ENCODE measurements at places on chromosomes 12 and 14.
A peak's percentile ranks its signal among the peaks of the same experiment; 100 is the strongest.

DNA sequence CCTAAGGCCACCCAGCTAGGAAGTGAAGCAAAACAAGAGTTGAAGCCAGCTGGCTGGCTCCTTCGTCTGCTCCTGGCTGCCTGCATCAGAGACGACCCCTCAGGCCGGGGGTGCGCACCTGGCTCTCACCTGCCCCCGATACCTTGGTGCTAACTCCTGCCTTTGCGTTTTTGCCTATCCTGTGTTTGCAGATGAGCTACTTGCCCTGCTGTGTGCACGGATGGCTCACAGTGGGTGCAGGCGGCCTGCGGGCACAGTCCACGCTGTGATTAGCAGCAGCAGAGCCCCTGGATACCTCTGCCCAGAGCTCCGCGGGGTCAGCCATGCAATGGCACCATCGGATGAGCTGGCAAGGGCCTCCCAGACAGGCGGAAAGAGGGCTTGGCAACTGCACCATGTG is 31.2 kb upstream of the FZD10 start:
- DNase-seq = no peak

DNA sequence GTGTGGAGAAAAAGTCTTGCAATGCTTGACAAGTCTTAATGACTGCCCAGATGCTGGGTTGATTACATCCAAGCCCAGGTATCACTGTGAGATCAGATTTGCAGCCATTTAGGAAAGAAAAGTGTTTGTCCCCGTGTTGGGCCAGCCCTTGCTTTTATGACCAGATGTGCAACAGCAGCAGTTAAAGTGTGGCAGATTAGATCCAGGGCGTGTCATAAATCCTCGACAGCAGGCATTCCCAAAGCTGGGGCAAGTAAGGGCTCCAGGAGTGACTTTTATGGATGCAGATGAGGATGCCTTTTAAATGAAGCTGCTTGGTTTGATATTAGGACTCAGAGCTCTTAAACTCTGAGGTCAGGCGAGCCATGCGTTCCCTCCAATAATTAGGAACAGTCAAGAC is 1.7 kb downstream of the SMOC1 start:
- no peak for DNase-seq

DNA sequence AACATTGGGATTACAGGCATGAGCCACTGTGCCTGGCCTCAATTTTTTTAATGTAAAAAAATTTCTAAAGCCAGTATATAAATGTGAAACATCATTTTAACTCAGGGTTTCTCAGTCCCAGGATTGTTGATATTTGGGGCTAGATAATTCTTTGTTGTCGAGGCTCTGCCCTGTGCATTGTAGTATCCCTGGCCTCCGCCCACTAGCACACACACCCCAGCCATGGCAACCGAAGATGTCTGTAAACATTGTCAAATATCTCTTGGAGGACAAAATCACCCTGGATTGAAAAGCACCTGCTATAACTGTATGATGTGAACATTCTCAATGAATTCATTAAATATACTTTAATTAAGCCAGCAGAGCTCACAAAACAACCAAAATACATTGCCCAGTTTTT is 8.4 kb upstream of the CIT start:
- no peak for DNase-seq

DNA sequence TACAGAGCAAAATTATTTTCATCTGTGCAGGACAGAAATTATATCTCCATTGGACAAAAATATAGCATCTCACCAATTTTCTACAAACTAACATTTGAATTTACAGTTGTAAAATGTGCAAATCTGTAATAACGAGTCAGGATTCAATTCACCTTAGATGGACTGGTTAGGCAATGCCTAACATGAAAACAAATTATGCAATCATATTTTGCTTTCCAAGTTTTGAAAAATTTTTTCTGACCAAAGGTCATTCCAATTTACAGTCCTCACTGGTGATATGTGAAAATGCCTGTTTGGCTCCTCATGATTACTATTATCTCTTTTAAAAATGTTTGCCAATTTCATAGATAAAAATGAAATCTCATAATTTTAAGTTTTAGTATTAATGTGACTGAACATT is 6.5 kb upstream of the CPM start:
- DNase-seq = no peak

GRCh38 chr12:128966203-128966810 is 113.0 kb downstream of the GLT1D1 start:
- DNase-seq = no peak

- DNase-seq = peak; percentile 32
Measured at GRCh38 chr12:110165540-110166159, 41.5 kb downstream of the IFT81 start.

GRCh38 chr12:66352197-66352596 is 49.9 kb downstream of the HELB start:
- DNase-seq = no peak

DNA sequence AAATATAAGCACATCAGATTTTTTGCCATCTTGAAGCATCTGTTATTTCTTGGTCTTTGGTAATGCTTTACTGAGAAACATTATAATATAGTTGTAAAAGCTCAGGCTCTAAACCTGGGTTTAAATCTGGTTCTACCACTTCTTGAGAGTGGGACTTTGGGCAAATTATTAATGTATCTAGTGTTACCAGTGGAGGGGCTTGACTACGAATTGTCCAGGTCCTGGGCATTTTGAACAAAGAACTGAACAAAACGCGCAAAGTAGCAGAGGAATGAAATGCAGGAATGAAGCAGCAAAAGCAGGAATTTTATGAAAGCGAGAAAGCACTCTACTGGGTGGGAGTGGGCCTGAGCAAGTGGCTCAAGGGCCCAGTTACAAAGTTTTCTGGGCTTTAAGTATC is 50.8 kb downstream of the CAND1 start:
- DNase-seq = no peak

GRCh38 chr14:56122301-56122700 is 4.1 kb downstream of the PELI2 start:
- no peak for DNase-seq

DNA sequence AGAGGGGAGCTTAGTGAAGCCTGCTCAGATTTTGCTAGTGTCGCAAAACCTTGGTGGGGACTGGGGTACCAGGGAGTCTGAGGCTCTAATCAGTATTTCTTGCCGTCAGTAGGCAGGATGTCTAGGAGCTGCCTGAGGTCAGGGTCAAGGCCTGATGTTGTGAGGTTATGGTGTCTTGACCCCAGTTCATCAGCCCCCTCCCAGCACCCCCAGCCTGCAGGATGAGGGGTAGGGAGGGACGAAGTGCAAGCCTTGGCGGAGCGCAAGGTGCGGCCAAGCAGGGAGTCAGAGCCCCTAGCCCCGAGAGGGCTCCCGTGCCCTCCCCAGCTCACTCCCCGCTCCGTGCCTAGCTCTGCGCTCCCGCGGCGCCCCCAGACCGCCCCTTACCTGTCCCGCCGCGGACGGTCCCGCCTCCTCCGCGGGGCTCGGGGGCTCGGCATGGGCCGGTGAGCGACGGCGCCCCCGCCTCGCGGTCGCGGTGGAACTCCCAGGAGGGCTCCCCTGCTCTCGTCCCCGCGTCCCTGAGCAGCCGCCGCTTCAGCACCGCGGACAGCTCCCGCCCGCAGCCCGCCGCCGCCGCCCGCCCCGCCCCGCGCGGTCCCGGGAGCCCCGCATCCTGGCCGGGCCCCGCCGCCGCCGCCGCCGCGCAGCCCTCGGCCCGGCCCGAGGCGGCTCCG is 347 bp downstream of the SYNDIG1L start:
- DNase-seq = peak; percentile 83

GRCh38 chr14:92464156-92464555 is 49.4 kb upstream of the RIN3 start:
- DNase-seq = no peak

- DNase-seq = peak; percentile 84
Measured at GRCh38 chr14:89430391-89431236, 13.6 kb upstream of the FOXN3 start.

DNA sequence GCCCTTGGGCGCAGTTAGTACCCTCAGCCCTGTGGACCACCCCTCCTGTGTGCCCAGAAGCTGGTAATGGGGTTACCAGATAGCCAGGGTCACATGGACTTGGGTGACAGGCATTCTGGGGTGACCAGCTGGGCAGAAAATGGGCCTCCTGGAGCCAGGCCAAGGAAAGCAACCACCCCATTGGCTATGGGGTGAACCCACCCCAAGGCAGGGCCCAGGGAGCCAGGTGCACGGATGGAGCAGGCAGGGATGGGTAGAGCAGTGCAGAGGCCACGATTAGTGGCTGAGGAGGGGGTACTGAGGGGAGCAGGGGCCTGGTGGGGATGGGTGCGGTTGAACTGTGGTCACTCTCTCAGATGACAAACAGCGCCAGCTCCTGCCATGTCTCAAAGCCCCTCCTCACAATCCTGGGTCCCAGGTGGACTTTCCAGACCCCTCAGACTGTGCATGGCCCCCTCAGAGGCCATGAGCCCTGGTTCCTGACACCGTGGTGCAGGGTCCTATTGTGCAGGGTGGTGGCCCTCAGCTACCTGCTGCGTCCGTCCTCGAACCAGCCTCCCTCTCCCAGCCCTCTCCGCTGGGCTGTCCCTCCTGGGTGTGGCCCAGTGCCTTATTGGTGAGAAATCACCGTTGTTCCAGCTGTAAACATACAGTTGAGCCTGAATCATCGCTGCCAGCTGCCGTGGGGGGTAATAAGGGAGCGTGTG is 23.4 kb upstream of the BEGAIN start:
- DNase-seq = no peak

DNA sequence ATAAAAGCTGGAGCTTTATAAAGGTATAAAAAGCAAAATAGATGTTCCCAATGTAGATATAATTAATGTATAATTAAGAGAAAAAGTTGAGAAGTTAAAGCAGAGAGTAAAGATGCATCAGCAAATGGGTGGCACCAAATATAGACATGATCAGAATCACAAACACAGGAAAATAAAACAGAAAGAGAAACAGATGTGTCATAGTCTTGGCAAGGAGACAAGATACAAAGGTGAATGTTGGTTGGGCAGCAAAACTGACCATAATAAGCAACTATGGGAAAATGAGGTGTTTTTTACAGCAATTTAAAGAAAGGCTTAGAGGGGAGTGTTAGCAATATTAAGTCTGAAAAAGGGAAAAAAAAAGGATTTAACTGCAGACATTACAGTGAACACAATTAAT is 135.4 kb upstream of the CLEC14A start:
- no peak for DNase-seq

DNA sequence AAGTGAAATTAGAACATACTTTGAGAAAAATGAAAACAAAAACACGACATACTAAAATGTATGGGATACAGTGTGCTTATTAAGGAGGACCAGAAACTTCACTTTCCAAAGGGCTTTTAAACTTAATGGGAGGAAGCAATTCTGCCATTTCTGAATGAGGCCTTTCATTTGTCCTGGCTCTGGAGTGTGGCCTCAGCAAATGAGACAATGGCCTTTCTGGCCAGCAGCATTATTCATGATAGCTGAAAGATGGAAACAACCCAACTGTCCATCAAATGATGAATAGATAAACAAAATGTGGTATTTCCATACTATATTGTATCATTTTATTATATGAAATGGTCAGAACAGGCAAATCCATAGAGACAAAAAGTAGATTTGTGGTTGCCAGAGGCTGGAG is 338.6 kb downstream of the CEP128 start:
- DNase-seq = no peak

DNA sequence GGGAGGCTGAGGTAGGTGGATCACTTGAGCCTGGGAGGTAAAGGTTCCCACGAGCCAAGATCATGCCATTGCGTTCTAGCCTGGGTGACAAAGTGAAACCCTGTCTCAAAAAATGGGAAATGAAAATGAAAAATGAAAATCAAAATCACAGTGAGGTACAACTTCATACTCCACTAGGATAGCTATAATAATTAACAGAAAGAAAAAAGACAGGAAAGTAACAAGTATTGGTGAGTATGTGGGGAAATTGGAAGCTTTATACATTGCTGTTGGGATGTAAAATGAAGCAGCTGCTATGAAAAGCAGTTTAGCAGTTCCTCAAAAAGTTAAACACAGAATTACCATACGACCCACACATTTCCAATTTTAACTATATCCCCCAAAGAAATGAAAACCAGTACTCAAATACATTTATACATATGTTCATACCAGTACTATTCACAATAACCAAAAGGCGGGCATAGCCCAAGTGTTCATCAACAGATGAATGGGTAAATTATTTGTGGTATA is 22.2 kb downstream of the SGPP1 start:
- DNase-seq = no peak

- DNase-seq = no peak
Measured at GRCh38 chr12:47778881-47779280, 5.8 kb downstream of the SLC48A1 start.

DNA sequence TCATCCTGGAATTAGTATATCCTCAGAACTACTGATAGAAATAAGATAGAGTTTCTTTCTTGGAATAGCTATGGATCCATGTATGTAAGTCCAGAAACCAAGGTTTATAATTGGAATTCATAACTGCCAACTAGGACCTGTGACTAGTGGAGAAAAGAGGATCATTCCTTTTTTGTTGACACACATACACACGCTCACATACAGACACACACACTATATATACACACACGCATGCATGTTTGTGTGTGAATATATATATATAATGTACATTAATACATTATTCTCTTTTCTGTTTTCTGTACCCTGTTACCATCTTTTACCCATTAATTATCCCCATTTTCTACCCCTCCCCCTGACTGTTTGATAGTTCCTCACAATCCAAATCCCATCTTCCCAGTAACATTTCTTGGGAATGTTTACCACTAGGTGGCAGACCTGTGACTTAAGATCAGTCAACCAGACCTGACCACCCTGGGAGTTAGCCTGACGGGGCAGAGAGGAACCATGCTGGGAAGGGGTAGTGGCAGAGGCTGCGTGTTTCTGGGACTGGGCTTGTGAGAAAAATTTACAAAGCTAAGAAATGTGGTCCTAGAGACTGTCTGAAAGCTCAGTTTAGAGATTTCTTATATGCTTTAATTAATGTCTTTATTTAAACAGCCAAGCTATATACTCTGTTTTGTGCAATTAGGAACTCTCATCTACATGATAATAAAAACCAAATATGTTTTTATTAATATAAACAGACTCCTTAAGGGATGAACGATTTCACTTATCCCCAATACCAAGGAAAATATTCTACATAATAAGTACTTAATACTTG is 308.0 kb downstream of the PPFIA2 start:
- DNase-seq = peak; percentile 12

DNA sequence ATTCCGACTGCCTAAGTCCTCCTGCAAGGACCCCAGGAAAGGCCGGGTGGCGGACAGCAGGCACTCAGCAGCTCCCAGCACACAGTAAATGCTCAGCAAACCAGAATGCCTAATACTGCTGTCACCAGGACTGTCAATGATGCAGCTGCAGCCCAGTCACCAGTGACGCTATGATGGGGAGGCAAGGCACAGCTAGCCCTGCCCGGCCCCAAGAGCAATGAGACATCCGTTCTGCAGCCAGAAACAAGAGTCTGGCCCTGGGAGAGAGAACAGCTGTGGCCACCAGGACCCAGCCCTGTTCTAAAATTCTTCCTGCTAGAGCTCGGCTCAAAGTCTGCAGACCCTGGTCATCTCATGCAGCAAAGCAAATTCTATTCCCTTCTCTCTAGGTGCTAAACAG is 69.8 kb downstream of the NCOR2 start:
- no peak for DNase-seq

- peak; percentile 2 for DNase-seq
Measured at GRCh38 chr12:84421103-84421502, 491.5 kb downstream of the SLC6A15 start.

DNA sequence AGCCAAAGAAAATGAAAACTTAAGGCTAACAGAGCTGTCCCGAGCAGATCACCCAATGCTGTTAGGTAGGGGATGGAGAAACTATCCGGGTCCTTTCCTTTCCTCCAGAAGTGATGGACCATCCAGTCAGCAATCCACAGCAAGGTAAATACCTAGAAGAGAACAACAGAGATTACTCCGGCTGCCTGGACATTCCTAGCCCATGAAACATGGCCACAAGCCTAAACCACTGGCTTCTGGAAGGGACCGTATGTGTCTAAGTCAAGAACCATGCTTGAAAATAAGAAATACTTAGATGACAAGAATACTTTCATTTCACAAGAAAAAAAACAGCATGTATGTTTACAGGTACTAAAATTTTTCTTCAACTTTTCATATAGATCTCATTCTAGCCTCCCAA is 152.9 kb downstream of the SLC41A2 start:
- no peak for DNase-seq

Data from GM10248 (cell line).